Diencephalon (tissue), 1 donor: ENCODE measurements at places on chromosomes 2 and 18. TPM values are rescaled to one million over a fixed set of nuclear protein-coding genes. Genes with fewer than 3 reads are reported as not detected.

VWA3B gene
- 2.8 TPM for total RNA-seq

DCC gene
- total RNA-seq: 30.4 TPM

NEU2 gene
- not detected for total RNA-seq

GNAL gene
- total RNA-seq: 122 TPM

CCDC74B gene
- 9.2 TPM for total RNA-seq

CAD gene
- total RNA-seq: 27.2 TPM

PDE6D gene
- 43.8 TPM for total RNA-seq

HJURP gene
- 4.4 TPM for total RNA-seq

CD226 gene
- 1.8 TPM for total RNA-seq

MYO5B gene
- 6.5 TPM for total RNA-seq

CLEC4F gene
- not detected for total RNA-seq

STPG4 gene
- total RNA-seq: not detected

RUFY4 gene
- total RNA-seq: 0.23 TPM

ZSWIM2 gene
- total RNA-seq: 0.23 TPM

LBH gene
- total RNA-seq: 56.3 TPM

L3MBTL4 gene
- 19.8 TPM for total RNA-seq

RETREG2 gene
- total RNA-seq: 85.6 TPM

PROM2 gene
- 2.1 TPM for total RNA-seq

HNMT gene
- total RNA-seq: 43.6 TPM

CYP26B1 gene
- total RNA-seq: 2.1 TPM

TFPI gene
- 85.3 TPM for total RNA-seq

IL1F10 gene
- not detected for total RNA-seq

RGPD3 gene
- total RNA-seq: 1.2 TPM

LIMS3 gene
- 2.1 TPM for total RNA-seq

FBXO48 gene
- 1.4 TPM for total RNA-seq

CAPG gene
- 9.0 TPM for total RNA-seq

SERPINB13 gene
- under 0.01 TPM for total RNA-seq

C1GALT1C1L gene
- total RNA-seq: 0.92 TPM

CBLN2 gene
- total RNA-seq: 127 TPM

CACNB4 gene
- total RNA-seq: 67.8 TPM

C1QL2 gene
- 2.3 TPM for total RNA-seq

TNFAIP6 gene
- 1.2 TPM for total RNA-seq

OR6B2 gene
- total RNA-seq: not detected

CXCR1 gene
- not detected for total RNA-seq

CNTNAP5 gene
- 66.2 TPM for total RNA-seq

ESCO1 gene
- 32.1 TPM for total RNA-seq

USP37 gene
- 31.6 TPM for total RNA-seq

SIGLEC15 gene
- not detected for total RNA-seq

TNS1 gene
- total RNA-seq: 12.7 TPM

DSC3 gene
- 0.23 TPM for total RNA-seq

HTR2B gene
- 0.23 TPM for total RNA-seq

DNER gene
- 289 TPM for total RNA-seq

CASP10 gene
- total RNA-seq: 3.0 TPM

GLI2 gene
- 1.2 TPM for total RNA-seq

TNFRSF11A gene
- 0.46 TPM for total RNA-seq

ABCG8 gene
- total RNA-seq: 1.2 TPM

MEIS1 gene
- total RNA-seq: 54.2 TPM

LYG2 gene
- total RNA-seq: not detected

ACTR1B gene
- total RNA-seq: 32.8 TPM

PKDCC gene
- total RNA-seq: 13.4 TPM

NEMP2 gene
- total RNA-seq: 2.3 TPM

RNF152 gene
- total RNA-seq: 144 TPM
